ENCODE measurements at places on chromosomes 12 and 14.

GRCh38 chr12:42946871-42947381 lies 357.4 kb upstream of the PRICKLE1 start:
- DNase-seq = no peak

GRCh38 chr12:129001-129400 lies 62.4 kb downstream of the IQSEC3 start:
- no peak for DNase-seq

DNA sequence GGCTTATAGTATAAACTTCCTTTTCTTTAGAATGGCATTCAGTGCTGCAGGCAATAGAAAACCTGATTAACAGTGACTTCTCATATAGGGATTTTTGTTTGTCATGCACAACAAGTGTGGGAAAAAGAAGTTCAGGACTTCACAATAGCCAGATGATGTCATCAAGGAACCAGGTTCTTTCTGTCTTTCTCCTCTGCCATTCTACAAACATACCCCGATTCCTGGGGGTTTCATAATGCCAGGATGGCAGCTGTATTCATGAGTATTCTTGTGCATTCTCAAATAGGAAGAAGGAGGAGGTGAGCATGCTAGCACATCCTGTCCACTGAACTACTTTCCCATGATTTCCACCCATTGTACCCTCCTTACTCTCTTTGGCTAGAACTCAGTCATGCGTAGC lies 182.7 kb upstream of the EEA1 start:
- no peak for DNase-seq

DNA sequence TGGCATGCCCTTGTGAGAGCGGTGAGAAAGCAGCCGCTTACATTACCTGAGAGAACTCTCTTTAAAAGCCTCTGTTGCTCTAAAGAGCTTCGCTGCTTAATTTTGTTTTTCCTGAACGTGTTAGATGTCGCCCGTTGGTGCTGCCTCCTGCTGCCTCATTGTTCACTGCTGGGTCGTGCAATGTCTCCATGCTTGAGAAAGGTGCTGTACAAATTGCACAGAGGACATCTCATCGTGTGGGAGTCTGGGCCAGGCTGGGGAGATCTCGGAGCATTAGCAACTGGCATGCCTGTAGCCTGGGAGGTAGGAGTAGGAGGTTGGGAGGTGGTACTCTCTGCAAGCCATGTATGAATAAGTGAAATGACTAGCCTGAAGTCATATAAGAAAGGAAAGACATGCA lies 686.0 kb downstream of the NOVA1 start:
- DNase-seq = no peak

DNA sequence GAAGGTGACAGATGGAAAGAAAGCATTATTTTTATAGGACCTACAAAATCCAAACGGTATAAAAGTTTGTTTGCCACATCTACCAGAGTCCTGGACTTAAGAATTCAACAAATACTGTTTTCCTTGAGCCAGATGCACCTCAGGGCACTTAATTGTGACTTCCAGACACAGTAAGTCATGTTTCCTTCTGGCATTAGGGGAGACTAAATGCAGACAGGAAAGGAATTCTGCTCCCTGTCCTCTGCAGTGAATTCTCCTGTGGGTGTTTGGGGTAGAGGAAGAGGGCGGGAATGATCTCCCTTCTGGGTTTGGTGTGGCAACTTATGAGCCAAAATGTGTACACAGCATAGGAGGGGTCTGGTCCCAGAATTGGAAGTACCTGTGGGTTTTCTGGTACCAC lies 93.9 kb upstream of the ZDHHC17 start:
- no peak for DNase-seq

- DNase-seq = no peak
These were observed 69.6 kb upstream of the CHST11 start for GRCh38 chr12:104387190-104387589.

GRCh38 chr12:57761391-57761998 lies 5.4 kb downstream of the CYP27B1 start:
- DNase-seq = no peak

GRCh38 chr14:65206448-65207096 lies 104.3 kb upstream of the MAX start:
- DNase-seq = no peak

- no peak for DNase-seq
These were observed 159.1 kb upstream of the RTL1 start for GRCh38 chr14:101062601-101063000.

GRCh38 chr14:50477760-50478159 lies 54.6 kb downstream of the MAP4K5 start:
- no peak for DNase-seq

- no peak for DNase-seq
These were observed 330.9 kb downstream of the TMEM121 start for GRCh38 chr14:105857220-105857825.

DNA sequence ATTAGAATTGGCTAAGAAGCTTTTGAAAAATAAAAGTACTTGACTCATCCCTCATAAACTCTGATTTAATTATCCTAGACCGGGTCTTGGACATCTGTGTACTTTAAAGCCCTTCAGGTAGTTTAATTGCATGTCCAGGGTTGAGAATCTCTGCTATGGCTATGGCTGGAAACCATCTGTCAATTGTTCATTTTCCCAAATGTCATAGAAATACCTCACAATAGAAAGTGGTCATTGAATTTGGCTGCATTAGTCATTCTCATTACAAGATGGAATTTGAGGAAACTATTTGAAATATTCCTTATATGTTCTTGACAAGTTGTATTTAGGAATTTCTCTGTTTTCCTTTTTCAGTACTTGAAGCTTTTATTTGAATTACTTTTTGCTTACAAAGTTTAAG lies 111.3 kb downstream of the TSHR start:
- DNase-seq = no peak

GRCh38 chr12:31518680-31519227 lies 72.2 kb downstream of the DENND5B start:
- DNase-seq = peak; percentile 99

GRCh38 chr14:43735932-43736331 lies 771.2 kb downstream of the FSCB start:
- no peak for DNase-seq

- no peak for DNase-seq
These were observed 118.9 kb upstream of the PTPRB start for GRCh38 chr12:70756118-70756517.

DNA sequence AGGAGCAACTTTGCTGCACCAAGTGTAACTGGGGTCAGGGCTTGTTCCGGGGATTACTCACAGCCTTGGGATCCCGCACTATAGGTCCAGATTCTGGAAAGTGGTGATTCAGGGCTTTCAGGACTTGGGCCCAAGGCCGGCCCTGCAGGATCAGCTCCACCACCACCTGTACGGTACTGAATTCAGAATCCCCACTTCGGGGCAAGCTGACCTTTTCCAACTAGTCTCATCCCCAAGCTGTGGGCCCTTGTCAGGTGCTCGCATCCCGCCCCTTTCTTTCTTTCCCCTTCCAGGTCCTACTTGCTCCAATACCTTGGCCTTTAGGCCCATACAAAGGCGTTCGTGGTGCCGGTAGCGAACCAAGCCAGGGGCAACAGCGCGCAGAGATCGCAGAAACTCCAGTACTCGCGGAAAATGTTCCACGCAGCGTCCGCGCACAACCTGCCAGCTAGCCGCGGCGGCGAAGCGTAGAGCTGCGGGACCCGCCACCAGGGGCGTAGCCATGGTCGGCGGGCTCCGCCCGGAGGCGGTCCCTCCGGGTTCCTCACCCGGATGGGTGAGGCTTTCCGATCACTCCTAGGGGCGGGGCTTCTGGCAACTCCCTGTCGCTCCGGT lies 487 bp downstream of the TINF2 start:
- DNase-seq = peak; percentile 87

DNA sequence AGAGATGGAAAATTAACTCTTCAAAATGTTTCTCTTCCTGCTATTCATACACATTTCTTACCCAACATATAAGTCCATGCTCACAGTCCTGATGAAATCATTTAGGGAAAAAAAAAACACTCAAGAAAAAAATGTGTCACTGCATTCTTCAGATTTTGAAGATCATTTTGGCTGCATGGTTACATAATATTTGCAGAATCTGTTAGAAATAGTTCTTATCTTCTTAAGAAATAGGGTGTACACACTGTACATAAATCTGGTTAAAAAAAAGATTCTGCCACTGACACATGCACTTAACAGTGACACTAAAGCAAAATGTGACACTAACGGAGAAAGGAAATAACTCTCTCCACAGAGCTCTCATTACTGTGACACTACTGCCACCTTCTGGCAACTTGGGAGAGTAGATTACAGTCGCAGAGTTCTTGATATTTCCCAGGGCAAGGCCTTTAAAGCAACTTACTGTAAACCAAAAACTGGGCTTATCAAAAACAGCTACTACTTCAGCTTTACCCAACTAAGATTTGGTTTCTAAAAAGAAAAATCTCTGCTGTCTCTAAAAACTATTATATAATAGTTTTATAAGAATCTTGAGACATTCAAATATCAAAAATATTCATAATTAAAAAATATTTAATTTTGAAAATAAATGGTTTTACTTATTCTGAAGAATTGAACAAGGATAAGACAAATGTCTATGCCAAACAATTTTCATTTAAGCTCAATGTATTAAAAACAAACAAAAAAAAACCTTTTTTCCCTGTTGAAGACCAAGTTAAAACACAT lies 65.0 kb downstream of the SETD3 start:
- peak; percentile 72 for DNase-seq

- DNase-seq = no peak
These were observed 43.0 kb downstream of the SPRING1 start for GRCh38 chr12:116694653-116695463.

DNA sequence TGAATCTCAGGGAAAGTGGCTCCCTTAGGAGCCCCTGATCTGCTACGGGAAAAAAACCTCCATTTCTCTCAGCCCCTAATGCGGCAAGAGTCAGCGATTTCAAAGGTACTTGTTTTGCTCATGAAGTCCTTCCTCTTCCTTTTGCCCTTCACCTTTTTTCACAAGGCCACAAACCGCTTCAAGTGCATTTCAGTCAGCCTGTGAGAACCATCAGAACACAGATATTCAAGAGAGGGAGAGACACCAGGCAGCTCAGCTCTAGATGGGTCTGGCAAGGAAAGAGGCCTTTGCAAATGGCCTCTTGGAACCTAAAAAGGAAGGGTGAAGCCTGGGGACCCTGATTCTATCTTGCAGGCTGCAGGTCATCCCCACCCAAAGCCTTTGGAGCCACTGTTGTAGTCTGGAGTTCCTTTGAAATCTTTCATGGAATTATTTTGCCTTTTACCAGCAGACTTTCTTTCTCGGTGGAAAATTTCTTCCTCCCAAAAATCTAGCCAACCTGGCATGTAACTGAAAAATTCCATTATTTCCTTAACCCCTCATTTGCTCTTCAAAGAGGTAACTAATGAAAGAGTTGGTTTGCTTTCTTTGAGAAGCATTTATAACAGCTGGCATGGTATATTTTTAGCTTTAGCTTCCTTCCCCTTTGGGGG lies 145.0 kb downstream of the SAMD4A start:
- no peak for DNase-seq

DNA sequence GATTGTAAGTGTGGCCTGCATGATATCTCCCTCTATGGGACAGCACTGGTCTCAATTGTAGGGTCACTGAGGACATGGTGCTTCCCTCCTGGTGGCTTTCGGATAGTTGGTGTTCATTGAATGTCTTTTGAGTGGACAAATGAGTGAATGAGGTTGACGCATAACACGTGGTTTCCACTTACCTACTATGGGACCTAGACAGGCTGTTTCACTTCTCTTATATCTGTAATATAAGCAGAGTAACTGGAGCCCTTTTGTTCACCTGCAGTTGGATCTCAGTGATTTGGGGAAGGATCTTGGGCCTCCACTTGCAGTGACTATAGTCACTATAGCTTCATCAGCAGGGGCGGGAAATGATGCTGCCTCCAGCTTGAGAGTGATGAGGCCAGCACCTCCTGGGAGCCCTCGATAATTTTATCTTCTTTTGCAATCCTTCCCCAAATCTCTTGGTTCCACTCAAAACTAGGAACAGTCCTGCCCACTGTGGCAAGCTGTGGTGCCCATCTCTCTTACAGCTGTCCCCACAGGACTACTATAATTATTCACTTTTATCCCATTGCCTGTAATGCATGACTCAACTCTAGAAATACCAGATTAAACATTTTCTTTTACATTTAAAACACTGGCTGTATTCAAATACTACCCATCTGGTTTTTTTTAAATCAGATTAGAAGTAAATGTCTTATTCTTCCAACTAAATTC lies 242.9 kb downstream of the CHST11 start:
- no peak for DNase-seq

DNA sequence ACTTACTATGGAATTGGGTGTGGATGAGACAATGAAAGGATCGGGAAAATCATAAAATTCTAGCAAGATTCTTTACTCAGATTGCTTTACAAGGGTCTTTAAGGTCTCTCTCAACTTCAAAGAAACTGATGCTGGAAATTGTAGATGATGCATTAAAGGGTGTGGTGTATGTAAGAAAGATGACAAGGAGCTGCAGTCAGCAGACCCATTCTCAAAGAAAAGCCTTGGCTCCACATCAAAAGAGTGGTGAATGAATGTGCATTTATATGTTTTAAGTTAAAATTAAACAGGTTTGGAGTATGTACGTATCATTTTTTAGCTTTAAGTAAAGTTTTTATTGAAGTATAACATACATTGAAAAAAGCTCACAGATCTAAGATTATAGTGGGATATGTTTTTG lies 194.5 kb downstream of the C12orf75 start:
- DNase-seq = no peak

GRCh38 chr12:111597831-111598636 lies 1.1 kb downstream of the ATXN2 start:
- no peak for DNase-seq

DNA sequence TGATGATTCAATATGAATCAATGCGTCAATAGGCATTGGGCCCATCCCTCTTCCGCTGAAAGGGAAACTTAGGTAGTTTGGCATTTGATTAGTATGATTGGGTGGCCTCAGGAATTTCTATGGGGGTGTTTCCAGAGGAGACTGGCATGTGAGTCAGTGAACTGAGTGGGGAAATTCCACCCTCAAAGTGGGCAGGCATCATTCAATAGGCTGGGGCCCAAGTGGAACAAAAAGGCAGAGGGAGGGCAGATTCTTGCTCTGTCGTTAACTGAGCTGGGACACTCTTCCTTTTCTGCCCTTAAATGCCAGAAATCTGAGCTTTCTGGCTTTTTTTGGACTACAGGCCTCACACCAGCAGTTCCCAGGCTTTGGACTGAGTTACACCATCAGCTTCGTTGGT lies 373.5 kb downstream of the RPS29 start:
- no peak for DNase-seq

- DNase-seq = no peak
These were observed 154.9 kb downstream of the C12orf75 start for GRCh38 chr12:105485321-105485910.

DNA sequence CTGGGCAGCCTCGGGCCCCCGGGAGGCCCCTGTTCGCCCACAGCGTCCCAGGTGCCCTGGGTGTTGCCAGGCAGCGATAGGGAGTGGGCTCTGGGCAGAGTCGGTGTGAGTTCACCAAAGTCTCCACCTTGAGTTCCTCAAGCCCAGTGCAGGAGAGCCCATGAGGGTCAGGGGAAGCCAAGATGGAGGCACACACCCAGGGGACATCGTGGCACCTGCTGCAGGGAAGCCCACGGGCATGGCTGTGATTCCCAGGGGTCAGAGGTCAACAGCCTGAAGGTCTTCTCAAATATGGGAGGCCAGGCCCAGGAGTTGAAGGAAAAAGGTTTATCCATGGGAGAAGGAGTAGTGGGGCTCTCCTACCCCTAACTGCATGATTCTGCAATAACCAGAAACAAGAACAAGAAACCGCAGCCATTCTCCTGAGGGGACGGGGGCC lies 148.8 kb downstream of the ADGRD1 start:
- DNase-seq = no peak
